ENCODE measurements at places on chromosomes 16 and 17. TPM values are rescaled to one million over a fixed set of nuclear protein-coding genes. Genes with fewer than 3 reads are reported as not detected.

Gene ATAD5
- 12.5 TPM for total RNA-seq

Gene CD300LF
- total RNA-seq: not detected

Gene PDILT
- total RNA-seq: not detected

DNA sequence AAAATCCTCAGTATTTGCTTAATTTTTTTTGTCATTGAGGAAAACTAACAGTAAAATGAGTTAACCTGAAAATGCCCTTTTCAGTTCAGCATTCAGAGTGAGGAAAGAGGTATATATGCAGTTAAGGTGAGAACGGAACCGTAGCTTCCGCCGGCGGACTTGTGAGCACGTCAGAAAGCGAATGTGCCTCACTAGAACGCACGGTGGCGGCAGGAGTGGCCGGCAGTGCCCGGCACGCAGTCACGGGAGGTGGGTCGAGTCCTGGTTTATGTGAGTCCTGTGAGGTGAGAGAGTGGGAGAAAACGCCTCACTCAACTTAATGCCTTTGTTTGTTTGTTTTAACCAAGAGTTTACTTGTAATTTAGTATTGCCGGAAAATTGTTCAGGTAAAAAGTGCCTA is 6.1 kb downstream of the SEC14L1 start:
- DNase-seq: no peak

- no peak for DNase-seq
These were observed 371.5 kb downstream of the SEC14L1 start for GRCh38 chr17:77512062-77512946.

GRCh38 chr16:87229230-87230188 is 87.7 kb downstream of the C16orf95 start:
- no peak for DNase-seq

- no peak for DNase-seq
These were observed 44.7 kb downstream of the ZFPM1 start for GRCh38 chr16:88497561-88498462.

- DNase-seq: no peak
These were observed 1.6 kb downstream of the ELMO3 start for GRCh38 chr16:67200491-67200890.

DNA sequence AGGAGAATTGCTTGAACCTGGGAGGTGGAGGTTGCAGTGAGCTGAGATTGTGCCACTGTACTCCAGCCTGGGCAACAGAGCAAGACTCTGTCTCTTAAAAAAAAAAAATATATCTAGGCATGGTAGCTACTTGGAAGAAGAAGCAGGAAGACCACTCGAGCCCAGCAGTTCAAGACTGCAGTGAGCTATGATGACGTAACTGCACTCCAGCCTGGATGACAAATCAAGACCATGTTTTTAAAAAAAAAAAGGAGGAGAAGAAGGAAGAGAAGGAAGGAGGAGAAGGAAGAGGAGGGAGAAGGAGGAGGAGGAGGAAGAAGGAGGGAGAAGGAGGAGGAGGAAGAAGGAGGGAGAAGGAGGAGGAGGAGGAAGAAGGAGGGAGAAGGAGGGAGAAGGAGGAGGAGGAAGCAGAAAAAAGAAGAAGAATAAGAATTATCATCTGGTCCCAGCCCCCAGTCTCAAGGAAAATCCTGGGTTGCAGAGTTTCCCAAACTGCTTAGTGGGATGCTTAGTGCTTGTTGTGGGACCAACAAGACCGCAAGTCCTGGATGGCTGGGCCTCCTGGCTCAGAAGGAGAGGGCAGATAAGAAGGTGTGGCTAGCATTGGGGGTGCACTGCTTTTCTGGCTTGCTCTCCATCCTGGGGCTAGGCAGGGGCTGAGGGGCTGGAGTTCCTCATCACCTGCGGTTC is 3.7 kb upstream of the DRC7 start:
- no peak for DNase-seq

DNA sequence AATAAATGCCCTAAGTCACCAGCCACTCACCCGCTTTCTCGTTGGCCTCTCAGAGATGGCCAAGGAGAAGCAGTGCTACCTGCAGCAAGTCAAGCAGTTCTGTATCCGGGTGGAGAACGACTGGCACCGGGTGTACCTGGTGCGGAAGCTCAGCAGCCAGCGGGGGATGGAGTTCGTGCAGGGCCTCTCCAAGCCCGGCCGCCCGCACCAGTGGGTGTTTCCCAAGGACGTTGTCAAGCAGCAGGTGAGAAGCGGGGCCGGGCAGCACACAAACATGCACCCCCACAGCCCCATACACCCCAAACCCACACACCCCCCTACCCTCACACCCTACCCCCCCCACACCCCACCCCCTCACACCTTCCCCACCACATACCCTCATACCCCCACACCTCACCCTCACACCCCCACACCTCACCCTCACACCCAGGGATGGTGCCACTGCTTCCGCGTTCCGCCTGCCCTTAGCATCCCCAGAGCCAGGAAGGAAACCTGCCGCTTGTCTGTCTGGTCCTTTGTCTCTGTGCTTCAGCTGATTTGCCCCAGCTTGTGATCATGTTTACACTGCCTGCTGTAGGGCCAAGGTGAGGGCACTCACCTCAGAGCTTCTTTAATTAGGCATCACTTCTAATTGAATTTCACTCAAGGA is 41.9 kb upstream of the ENDOV start:
- no peak for DNase-seq

- no peak for DNase-seq
These were observed 167.7 kb downstream of the IRX3 start for GRCh38 chr16:54118846-54119245.

DNA sequence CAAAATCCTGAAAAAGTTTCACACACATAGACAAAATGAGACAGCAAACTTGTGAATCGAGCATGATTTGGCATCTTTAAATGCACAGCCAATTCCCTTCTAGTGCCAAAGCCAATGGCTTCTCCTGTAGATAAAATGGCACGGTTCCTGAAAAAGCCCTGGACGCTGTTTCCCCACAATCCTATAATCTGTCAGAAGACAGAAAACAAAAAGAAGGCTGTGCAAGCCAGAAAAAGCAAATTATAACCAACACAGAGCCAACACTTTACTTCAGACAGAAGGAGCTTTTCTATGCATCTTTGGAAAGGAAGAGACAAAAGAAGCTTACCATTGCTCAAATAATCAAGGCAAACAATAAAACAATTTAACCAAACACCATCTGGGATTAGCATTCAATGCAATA is 23.8 kb downstream of the FAM222B start:
- no peak for DNase-seq

DNA sequence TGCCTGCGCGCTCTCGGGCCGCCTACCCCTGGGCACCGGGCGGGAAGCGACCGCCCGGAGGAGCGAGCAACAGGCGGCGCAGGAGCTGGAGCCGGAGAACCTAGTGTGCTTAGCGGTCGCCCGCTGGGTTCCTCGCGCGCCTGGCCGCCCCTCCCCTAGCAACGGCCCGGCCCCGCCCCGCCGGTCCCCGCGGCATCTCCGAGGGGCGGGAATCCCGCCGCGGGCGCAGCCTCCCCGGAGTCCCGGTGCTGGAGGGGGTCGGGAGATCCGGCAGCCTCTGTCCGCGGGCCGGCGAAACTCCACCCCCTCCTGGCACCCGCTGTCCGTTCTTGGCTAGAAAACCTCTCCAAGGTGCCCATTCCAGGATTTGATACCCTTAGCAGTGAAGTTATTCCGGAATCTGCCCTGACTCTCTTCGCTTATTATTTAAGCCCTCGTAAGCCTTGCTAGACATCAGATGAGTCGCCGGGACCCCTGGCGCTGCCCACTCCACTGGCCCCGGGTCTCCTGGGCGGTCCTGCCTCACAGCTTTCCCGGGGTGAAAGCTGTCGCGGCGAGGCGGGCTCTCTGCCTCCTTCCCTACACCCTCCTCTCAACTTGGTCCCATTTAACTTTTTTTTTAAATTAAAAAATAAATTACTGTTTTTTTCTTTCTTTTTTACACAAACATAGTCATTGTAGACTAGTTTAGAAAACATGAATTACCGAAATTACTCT is at the start of gene RPRML:
TSS of gene RPRML (minus strand) at position 107 of the 717 bp plus-strand sequence. CDS start 246 bp downstream, outside the sequence.
- DNase-seq: no peak

DNA sequence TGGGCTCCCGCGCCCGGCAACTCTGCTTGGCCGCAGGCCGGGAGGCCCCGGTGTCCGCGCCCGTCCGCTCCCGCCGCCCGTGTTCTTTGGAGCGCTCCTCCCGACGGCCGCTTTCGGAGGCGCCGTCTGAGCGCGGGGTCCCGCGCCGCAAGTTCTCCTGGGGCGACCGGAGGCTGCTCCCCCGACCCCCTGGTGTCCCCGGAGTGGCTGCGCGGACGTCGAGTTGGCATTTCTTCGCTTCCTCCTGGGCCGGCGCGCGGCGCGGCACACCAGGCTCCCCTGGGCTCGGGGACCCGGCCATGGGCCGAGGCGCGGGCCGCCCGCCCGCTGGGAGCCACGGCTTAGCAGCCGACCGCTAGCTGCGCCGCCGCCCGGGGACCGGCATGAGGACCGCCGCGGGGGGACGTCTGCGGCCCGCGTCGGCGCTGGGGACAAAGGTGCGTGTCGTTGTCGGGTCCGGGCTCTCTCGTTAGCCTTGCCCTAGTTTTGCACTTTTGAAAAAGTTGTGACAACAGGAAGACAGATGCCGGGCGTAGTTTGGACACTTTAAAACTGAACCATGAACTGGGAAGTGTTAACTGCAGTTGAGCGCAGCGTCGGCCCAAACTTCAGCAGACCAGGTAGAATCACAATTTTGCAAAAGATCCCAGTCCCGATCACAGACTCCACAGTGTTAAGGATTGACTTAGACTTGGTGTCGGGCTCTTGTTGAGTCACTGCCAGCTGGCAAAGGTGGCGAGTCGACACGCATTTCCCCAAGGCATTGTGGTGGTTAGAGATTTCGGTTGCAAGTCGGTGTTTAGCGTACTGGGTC is 700 bp downstream of the UBN1 start:
- DNase-seq: peak; percentile 71

All from PC-9 (cell line).